Hair follicle dermal papilla cell (primary cell): ENCODE measurements at places on chromosomes 16 and 17. TPM values are rescaled to one million over a fixed set of nuclear protein-coding genes. Genes with fewer than 3 reads are reported as not detected.

The KRT39 gene
- total RNA-seq, result not detected in 2 replicates

The MEAK7 gene
- total RNA-seq, result 26.7 and 30.8 TPM in 2 replicates

The CHMP1A gene
- total RNA-seq, result 86.7 and 114 TPM in 2 replicates

The C16orf92 gene
- not detected in 2 replicates for total RNA-seq
